ENCODE measurements at places on chromosomes 7 and 10. TPM values are rescaled to one million over a fixed set of nuclear protein-coding genes. Genes with fewer than 3 reads are reported as not detected.

GRCh38 chr7:142463401-142463850 is 205.6 kb upstream of the PRSS58 start:
- no peak for DNase-seq

GRCh38 chr10:17453373-17454091 is 863 bp downstream of the ST8SIA6 start:
- peak; percentile 59 for DNase-seq

DNA sequence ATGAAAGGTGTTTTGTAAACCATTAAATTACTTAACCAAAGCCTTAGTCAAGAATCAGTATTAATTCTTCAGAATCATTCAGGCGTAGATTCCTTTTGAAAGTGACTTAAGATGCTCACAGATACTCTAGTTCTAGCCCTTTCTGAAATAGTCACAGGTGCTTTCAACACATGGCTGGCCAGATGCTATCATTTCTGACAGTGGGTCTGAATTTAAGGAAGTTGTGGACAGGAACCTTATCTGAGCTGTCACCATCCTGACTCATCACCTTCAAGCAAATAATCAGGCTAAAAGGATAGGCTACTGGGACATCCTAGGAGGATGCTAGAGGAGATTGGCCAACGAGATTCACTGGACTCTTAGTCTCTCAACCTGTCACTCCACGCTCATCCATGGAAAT is 501.5 kb downstream of the LRMDA start:
- DNase-seq: no peak

DNA sequence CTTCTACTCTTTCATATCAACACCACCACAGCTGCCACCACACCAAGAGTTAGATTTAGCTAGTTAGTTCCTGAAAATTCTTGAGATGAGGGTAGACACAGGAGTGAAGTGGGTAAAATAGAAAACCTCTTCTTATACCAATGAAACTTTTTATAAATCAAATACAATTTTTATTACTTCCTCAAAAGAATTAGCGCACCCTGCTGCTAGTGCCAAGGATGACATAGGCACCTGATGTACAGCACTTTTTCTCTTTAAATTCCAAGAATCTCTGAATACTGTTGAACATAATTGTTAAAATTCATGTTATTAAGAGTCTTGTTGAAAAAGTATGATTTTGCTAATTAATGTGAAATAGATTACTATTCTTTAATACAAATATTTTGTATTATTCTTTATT is 11.4 kb downstream of the ZWINT start:
- no peak for DNase-seq

RHOBTB1 gene
- total RNA-seq: 14.6 TPM

DNA sequence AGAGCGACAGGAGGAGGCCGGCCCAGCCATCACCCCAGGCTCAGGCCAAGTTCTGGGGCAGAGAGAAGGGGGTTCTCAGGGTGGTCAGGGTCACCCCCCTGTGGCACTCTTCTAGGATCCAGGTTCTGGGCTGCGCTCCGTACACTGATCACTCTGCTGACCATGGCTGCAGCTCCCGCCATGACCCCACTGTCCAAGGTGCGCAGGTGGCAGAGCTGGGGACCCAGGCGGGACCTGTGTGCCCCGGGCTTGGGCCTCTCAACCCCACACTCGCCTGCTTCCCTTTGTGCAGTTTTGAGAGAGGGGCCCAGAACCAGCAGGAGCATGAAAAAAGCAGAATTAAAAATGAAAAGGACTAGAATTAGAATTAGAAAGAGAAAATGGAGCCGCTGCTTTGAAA is 227.1 kb downstream of the FANK1 start:
- no peak for DNase-seq

DNA sequence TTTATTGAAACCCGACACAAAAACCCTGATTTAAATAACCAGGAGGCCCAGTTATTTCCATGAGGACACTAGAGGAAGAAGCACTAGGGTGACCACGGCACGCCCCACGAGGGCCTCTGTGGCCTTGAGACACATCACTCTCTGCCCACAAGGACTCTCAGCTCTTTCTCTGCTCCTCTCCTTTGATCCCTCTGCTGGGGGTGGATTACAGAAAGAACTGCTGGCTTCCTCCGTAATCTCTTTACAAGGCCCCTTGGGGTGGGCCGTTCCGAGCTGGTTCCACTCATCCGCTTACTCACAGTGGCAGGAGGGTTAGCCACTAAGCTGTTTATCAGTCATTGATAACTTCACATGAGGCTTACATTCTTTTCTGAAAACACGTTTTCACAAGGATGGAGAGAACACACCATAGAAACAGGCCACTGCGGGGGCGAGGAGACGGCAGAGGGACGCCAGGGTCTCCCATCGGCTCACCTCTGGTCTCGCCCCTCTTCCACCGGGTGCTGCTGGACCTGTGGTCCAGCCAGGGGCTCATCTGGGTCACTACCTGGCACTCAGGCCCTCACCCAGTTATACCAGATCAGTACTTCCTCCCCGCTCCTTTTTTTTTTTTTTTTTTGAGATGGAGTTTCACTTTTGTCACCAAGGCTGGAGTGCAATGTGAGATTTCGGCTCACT is 17.6 kb upstream of the PFKFB3 start:
- DNase-seq: no peak

DNA sequence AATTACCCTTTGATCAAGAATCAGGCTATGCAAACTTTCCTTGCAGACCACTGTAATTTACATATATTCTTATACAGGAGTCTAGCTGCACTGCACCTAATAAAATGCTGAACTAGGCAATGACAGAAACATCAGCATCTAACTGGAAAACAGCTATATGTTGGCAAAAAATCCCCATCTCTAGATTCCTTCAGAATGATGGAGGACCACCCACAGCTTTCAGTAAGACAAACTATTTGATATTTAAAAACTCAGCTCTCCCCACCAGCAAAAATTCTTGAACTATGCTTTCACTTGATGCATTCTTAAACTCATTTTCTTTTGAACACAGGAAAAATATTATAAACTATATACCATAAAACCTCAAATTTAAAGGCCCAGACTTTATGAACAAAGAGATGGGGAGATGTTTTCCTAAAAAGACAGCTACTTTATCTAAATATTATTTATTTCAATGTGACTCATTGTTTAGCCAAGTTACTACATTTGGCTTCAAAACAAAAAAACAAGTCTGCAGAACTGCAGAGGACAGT is 77.4 kb downstream of the SEMA3C start:
- peak; percentile 61 for DNase-seq

BAMBI gene
- 19.5 TPM for total RNA-seq

DNA sequence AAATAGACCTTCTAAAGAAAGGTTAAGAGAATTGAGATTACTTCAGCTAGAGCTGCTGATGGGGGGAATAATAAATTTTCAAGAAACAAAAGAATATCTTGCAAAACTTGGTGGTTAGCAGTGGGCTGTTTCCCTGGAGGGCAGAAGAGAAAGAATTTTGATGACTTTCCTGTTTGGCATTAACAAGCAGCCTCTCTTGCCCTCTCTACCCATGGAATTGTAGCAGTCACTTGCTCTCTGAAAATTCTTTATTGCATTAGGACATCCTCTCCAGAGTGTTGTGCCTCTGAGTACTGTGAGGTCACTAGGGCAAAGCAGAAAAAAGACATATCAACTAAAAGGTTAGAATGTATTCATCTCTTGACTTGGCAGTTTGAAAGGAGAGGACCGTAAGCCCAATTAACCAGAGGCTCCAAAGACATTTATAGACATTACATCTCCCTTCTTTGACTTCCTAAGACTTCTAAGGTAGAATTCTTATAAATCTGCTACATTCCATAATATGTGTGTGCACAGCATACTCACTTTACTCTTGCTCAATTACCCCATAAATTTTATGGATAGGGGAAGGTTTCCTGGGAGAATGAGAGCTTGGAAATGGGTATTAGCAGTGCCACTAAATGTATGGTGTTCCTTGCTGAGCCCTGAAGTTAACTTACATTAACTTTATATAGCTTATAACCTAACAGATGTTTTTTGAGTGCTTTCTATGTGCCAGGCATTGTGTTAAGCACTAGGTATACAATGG is 215.3 kb downstream of the KIF20B start:
- no peak for DNase-seq

EPHA1 gene
- total RNA-seq: 22.3 TPM

DNA sequence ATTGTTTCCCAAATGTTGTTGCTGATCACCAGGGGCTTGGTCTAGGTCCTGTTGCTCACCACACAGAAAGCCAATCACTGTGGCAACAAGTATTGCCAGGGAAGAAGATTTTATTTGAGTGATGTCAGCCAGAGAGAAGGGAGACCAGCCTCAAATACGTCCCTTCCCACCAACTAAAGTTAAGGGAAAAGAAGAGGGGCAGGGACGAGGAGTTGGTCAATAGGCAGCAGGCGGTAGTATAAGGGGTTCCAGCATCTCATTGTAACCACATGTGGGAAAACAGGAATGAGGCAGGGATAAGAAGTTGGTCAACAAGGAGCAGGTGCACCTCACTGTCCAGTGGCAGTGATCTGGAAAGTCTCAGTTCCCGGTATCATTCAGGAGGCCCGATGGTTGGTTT is 138.9 kb upstream of the KCNMA1 start:
- DNase-seq: no peak
